Stimulated activated CD4-positive, alpha-beta T cell treated with anti-CD3 and anti-CD28 coated beads, Interleukin-1b, Interleukin-23, amount 100 ng/mL, for 4 hours (primary cell): ENCODE measurements at places on chromosomes 13 and 19.

DNA sequence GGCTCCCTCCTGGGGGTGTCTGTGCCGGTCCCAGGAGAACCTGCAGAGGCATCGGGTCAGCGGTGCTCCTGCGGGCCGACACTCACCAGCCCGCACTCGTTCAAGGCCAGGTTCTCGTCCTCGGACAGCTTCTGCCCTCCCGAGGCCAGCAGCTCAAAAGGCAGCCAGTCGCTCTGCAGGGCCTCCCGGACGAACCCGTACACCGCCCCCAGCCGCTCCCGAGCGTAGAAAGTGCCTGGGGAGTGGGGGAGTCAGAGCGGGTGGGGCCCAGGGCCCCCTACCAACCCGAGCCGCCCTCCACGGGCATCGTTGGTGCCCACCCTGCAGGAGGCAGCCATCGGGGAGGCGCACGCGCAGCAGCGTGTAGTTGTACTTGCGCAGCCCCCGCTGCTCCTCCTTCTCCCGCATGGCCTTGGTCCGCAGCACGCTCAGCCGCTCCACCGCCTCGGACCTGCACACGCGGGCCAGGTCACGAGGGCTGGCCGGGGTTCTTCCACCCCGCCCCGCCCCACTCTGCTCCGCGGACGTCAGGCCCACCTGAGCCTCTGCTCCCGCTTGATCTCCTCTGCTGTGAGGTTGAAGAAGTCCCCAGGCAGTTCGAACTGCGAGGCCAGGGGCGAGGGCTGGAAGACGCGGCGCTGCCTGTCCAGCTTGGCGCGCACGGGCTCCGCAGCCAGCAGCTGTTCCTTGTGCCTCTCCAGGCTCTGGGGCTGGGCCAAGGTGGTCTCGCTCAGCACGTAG is 11.5 kb downstream of the UBXN6 start:
- DNase-seq: no peak

- no peak for DNase-seq
Observed at GRCh38 chr19:55801416-55801815, 30.4 kb downstream of the NLRP11 start.

- peak; percentile 49 for DNase-seq
Observed at GRCh38 chr19:32691952-32692726, 518 bp downstream of the NUDT19 start.

- DNase-seq: no peak
Observed at GRCh38 chr19:33720691-33721682, 75.7 kb upstream of the KCTD15 start.
